Stimulated activated CD8-positive, alpha-beta memory T cell treated with anti-CD3 and anti-CD28 coated beads, Interleukin-15, amount 100 ng/mL, for 1 hour (primary cell): ENCODE measurements at places on chromosomes 11 and 22.

- no peak for DNase-seq
Observed at GRCh38 chr11:86873573-86874083, 73.3 kb downstream of the PRSS23 start.

DNA sequence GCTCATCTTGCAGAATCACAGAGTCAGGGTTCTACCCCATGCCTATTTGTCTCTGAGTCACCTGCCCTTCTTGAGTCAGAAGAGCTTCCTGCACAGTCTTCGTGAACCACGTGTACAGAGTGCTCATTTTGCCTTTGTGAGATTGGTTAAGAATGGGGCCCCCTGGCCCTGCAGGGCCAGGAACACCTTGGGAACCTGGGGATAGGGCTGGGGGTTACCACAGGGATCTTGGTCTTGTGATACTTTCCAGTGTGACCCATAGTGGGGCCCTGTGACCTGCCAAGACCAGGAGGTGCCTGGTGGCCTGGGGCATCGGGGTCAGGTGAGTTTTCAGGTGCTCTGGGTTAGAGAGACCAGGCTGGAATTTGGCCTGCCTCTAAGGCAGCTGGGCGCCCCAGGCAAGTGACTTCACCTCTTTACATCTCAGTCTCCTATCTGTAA lies 9.4 kb downstream of the TMPRSS13 start:
- DNase-seq: no peak

DNA sequence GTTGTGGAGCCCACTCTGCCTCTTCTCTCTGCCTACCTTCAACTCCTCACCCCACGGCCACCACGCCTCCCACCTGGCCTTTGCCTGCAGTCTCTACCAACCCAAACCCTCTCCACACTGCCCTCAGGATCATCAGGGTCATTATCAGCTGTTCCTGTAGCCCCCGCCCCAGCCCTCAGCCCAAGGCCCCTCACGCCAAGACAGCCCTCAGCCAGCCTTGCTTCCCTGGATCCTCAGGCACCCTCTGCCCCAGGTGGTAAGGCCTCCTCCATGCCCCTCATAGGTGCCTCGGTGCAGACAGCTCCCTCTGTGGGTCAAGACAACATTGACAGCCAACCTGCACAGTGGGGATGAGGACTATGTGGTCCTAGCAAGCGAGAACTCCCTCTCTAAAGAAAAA lies 1.7 kb downstream of the SBF1 start:
- no peak for DNase-seq

DNA sequence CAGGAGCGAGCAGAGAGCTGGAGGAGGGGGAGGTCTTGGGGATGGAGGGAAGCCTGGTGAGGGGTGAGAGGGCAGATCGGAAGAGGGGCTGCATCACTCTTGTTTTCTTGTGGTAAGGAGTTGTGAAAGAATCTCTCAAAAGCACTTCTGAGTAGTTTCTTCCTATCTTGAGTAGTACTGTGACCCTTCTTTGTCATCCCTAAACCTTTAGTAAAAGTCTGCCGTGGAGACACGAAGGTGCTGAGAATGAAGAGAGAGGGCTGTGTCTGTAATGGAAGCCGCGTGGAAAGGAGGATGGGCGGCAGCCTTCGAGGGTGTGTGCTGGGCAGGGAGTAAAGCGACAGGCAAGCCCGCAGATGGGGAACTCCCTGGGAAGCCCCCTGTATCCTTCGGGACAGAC lies 237.8 kb downstream of the TBC1D22A start:
- no peak for DNase-seq

DNA sequence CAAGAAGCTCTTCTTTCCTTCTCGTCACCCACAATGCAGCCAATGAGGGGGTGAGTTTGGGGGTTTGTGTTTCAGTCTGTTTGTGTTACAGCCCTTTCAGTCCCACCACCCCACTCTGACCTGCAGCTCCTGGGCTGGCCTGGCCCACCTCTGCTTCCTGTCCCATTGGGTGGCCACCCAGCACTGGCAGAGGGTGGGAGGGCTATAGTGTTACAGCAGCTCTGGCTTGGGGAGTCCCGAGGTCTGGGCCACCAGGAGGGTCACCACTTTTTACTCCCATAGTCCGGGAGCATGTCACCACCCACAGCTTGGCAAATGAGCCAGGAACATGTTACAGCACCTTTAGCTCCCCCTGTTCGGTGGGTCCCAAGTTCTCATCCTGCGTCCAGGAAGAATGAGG lies 1.7 kb upstream of the OR10S1 start:
- no peak for DNase-seq

GRCh38 chr11:130732476-130732875 lies 183.8 kb downstream of the SNX19 start:
- no peak for DNase-seq

GRCh38 chr11:69711822-69712801 lies 8.3 kb upstream of the FGF19 start:
- DNase-seq: no peak

GRCh38 chr11:13261591-13262061 lies 16.0 kb upstream of the BMAL1 start:
- no peak for DNase-seq

DNA sequence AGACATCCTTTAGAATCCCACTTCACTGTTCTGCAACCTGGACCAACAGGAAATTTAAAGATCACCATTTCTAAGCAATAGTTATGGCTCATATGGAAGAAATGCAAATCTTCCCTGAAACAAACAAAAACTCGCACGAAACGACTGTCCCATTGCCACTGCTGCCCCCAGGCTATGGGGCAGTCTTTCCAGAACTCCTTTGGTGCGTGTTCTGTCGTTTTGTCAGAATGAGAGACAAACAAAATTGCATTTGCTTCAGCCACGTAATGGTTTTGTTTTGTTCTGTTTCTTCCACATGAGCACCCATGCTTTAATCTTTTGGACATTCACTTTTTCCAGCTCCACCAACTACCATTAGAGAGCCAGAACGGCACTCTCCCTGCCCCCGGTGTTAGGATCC lies 10.8 kb upstream of the FBLN1 start:
- DNase-seq: no peak

DNA sequence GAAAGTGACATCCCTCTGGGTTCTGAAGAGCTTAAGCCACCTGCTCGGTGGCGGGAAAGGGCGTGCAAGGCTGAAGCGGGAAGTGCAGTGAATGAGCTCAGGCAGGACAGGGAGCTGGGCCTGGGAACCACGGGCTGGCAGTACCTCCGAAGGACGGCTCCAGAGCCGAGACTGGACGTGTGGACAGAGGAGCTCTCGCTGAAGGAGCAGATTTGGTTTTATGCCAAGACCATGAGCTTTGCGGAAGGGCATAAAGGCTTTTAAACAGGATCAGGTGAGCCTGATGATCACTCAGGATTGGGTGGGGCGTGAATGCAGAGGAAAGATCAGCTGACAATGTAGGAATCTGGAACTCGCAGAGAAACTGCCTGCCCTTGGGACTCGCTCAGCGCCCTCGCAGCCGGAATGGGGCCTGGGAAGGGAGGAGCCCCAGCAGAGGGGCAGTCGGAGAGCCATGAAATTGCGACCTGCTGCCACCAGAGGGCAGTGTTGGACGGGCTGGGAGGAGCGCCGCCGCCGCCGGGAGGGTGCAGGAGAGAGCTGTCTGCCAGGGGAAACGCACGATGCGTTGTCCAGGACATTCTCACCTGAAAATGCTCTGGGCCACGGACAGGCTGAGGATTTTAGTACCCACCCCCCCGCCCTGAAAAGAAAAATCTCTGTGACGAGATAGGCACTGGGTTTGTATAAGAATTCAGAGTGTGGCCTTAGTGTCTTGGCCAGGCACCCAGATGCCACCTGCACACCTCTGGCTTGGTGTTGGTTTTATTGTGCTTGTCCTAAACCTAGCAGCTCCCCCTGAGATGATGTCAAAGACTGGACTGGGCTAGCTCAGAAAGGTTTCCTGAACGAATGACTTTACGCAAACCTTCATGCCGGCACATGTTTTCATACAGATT lies 324.4 kb downstream of the NTM start:
- DNase-seq: no peak

DNA sequence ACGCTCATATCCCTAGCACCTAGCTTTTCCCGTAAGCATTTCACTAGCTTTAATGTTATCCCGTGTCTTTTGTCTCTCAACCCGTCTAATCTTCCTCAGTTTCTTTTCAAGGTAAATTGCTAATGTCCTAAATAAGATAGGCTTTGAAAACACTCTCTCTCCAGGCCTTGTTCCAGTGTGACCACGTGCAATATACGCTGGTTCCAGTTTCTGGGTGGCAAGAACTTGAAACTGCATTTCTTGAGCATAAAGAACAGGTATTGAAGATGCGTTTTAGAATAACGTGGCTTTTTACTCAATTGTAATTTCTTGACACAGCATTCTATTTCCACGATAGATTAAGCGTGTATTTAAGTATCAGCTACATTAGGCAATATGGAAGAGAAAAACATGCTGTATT lies 1.1 kb downstream of the CDC45 start:
- DNase-seq: no peak

DNA sequence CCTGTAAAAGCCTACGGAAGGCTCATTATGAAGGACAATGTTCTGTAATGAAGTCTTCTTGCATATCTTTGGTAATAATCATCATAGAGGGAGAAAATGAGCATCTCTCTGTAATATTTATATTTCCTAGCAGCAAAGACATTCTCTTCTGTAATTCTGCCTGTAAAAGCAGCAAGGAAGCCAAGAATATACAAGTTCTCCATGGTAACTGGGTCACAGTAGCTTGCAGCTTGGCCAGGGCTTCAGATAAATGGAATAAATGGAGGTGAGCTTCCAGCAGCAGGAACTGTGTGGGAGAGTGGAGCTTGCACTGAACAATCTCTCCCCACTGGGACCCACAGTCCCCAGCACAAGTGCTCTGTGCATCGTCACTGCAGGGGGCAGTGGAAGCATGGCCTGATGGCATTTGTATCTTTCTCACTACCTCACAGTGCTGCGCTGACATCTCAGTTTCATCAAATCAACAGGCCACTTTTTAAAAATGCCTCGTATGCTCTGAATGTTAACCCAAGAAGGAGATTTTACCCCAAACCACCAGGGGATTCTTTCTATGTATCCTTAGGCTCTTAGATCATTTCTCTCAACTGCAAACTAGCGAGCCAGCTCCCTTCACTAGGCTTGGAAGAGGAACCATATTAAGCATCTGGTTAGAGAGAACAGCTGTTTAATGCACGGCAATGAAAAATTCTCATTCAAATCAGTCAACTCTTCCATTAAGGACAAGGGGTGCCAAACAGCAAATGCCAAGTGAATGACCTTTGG lies 1059.7 kb downstream of the OPCML start:
- DNase-seq: no peak

- no peak for DNase-seq
Observed at GRCh38 chr11:103805688-103806009, 230.8 kb upstream of the DDI1 start.

- no peak for DNase-seq
Observed at GRCh38 chr11:126711977-126712625, 288.5 kb downstream of the KIRREL3 start.

DNA sequence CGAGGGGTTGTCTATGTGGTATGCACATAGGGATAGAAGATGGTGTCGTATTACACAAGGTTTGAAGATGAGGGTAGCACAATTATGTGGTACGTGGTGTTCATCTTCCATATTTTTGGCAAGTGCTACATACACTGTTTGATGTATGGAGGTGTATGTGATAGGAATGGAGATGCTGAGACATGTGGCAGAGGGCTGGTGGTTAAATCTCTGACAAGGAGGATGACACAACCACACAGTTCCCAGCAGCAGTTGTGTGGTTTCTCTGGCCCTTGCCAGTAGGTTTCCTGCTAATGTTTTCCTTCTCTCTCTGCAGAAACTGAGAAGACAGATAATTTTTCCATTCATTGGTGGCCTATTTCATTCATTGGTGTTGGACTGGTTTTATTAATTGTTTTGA lies 17.0 kb downstream of the NCR3LG1 start:
- no peak for DNase-seq

DNA sequence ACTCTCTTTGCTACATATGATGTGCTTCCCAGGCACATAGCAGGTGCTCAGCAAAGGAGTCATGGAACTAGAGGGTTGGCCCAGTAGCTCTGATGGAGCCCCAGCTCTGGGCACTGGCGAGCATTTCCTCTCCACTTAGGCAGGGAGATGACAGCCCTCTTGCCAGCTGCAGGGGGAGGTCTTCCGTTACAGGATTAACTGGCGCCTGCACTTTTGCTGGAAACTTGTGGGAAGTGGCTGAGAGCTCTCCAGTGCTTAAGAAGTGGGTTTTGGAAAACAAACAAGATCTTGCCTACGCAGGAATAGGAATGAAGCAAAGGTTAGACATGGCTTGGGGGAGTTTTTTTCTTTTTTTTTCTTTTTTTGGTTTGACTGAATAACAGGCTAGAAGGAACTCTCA lies 75.5 kb downstream of the MICAL2 start:
- no peak for DNase-seq

DNA sequence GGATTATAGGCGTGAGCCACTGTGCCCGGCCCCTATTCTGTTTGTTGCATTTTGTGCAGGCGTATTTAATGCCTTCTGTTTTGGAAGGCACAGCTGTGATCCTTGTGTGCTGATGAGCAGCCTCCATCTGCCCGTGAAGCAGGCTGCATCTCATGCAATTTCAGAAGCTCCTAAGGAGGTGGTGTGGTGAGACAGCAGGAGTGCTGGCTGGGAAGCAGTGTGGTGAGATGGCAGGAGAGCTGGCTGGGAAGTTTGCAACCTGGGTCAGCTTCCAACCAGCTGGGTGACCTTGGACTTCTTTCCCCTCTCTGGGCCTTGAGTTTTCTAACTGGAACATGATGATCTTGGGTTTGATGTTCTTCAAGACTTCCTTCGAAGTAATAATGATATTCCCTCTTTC lies 525.1 kb downstream of the TBC1D22A start:
- DNase-seq: no peak

GRCh38 chr11:69912911-69913451 lies 93.8 kb upstream of the FGF3 start:
- no peak for DNase-seq
